ENCODE measurements at places on chromosomes 12 and 14.
A peak's percentile ranks its signal among the peaks of the same experiment; 100 is the strongest.

DNA sequence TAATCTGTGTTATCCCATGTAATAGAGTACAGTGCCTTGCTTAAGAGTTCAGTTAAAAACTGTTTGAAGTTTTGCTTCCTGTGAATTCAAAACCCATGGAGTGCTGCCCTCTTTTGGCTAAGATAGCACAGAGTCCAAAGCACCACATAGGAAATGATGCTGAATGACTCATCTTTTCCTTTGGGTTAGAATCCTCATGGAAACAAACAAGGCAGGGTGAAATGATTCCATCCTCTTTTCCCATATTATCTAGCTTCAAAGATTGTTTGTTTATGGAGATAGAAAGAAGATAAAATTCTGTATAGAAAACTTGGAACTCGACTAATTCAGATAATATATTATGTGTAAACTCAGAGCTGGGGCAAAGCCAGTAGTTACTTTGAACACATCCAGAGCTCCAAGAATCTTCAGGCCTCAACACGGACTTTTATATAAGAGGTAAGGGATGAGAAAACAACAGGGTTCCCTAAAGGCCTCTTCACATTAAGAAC, 87.4 kb downstream of the OTOGL start:
- DNase-seq: peak; percentile 90

GRCh38 chr14:56273155-56273554, 154.9 kb downstream of the PELI2 start:
- peak; percentile 15 for DNase-seq

- no peak for DNase-seq
These were observed 41.4 kb downstream of the KCNA1 start for GRCh38 chr12:4951083-4951482.

DNA sequence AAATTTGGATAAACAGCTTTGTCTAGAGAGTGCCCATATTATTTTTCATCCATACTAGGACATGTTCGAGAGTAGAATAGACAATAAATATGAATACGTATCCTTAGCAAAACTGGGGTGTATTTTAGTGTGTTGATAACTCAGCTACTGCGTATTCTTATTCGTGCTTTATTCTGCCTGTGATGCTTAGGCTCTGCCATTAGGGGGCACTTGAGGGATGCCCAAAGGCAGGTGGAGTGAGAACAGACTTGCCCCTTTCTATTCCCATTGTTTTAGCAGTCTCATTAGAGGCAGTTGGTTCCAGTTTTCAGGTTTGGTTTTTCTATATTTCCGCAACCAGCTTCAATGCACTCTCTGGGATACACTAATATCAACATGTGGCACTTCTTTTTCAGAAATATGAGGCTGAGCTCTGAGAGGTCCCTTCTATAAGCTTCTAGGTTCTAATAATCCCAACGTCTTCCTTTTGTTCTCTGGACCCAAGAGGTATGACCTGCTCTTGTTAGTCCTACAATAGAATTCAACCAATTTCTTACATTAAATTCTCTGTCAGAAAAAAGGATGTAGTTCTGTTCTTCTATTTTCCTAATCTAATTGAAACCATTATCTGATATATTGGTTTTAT, 985.7 kb upstream of the FBXO33 start:
- DNase-seq: no peak

DNA sequence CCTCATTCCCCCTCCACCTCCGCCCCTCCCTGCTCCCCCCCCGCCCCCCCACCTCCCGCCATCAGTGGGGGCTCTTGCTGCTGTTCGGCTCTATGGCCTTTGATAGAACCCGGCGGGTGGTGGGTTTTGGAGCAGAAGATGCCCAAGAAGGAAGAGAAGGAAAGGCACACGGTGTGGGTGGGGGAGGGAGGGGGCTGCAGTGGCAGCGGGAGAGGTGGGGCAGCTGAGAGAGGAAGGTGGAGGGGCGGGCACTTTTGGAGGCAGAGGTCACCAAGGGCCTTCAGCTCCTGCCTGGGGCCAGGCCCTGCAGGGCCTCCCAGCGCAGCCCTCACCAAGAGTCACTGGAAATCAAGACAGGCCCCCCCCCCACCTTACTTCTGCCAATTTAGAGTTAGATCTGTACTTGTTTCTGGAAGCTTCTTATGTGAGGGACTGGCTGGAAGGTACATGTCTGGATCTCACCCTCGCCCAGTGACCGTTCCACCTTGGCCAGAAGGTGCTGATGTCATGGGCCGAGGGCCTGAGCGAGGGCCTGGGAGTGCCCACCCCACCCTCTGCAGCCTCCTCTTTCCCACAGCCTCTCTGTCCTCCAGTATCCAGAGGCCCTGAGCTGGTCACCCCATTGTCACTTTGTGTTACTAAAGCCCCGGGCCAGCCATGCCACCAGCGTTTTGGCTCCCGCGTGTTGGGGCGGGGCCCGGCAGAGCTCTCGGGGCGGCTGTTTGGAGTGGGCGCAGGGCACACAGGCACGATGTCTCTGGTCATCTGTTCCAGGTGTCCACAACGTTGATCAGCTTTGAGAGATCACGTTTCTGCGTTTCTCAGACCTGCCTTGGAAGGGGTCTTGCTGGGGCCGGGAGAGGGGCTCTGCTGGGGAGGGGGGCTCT, 153.9 kb downstream of the KIF26A start:
- DNase-seq: no peak

DNA sequence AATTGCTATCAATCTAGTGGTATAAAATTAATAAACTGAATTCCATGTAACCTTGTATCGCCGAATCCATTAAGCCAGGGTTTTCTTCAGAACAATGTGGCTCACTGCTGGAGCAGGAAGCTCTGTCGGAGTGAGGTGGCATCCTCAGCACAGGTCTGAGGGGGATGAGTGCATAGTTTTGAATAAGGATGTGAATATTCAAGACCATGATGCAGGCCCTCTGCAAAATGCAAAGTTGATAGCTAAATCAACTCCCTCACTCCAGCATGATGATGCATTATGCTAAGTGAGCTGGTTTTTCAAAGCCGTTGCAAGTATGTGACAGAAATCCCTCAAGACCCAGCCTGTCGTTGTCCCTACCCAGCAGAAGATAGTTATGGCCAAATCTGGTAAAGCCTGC, 53.0 kb downstream of the TRIM9 start:
- DNase-seq: no peak

DNA sequence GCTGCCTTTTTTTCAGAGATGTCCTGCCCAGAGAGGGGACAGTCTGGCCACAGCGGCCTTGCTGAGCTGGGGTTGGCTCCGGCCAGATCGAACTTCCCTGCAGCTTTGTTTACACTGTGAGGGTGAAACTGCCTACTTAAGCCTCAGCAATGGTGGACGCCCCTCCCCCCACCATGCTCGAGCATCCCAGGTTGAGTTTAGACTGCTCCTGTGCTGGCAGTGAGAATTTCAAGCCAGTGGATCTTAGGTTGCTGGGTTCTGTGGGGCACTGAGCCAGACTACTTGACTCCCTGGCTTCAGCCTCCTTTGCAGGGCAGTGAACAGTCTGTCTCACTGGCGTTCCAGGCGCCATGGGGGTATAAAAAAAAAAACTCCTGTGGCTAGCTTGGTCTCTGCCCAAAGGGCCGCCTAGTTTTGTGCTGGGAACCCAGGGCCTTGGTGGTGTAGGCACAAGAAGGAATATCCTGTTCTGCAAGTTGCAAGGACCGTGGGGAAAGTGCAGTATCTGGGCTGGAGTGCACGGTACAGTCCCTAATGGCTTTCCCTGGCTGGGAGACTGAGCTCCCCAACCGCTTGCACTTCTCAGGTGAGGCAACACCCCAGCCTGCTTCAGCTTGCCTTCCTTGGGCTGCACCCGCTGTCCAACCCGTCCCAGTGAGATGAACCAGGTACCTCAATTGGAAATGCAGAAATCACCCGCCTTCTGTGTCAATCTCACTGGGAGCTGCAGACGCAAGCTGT, 79.1 kb downstream of the LRIG3 start:
- no peak for DNase-seq

- peak; percentile 73 for DNase-seq
These were observed 33.7 kb downstream of the CPM start for GRCh38 chr12:68899251-68899771.

DNA sequence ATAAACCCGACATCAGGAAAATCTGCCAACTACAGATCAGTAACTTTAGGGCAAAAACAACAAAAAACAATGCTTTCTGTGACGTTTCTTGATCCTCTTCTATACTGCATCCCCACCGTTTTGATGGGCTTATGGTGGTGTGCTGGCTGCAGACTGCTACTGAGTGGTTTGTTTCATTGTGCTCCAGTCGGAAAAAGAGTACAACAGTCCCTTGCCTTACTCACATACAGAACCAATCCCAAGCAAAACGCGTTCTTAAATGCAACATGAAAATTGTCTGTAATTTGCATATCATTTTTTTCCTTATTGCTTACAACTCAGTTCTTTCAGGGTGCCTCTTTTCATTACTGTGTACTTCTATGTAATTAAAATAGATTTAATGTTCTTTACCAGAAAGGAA, 2.3 kb downstream of the ETV6 start:
- DNase-seq: no peak

DNA sequence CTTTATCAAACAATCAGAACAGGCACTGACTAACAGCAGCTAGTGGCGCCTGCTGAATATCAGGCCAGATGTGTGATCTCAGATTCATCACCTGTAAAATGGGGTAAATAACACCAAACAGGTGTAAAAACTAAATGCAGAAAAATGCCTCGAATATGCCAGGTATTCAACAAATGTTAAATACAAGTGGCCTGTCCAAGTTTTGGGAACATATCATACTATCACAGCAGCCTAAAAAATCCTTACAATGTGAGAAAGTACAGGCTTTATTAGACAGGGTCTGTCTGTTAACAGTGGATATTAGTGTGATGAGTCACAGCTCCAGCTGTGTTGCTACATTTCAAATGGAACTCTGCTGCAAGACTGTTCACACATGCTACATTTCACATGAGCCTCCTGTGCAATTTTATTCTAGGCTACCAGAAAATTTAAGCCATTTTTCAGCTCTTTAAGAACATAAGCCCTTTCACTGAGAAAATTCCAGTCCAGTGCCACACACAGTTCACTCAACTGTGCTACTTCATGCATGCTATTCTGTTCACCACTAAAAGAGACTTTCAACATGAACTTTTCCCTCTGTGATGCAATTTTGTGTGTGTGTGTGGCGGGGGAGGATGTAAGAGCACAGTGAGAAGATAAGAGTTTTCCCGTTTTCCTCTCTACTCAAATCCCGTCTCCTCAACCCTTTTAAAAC, 56.7 kb downstream of the MSRB3 start:
- DNase-seq: peak; percentile 54

DNA sequence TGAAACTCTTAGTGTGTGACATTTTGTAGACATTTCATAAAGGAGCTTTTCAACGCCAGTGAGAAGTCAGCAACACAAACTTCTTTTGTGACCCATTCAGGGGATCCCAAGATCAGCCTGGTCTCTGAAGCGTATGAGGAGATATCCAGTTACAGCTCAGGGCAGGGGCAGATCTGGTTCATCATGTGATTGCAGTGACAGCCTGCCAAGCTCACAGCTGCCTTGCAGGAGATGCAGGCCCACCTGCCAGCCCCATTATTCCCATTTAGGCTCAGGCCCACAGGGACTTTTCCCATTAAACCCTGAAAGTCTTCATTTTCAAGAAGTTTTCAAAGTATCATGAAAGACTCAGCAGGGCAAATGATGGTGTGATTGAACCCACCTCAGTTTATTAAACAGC, 38.3 kb downstream of the SRGAP1 start:
- DNase-seq: no peak

DNA sequence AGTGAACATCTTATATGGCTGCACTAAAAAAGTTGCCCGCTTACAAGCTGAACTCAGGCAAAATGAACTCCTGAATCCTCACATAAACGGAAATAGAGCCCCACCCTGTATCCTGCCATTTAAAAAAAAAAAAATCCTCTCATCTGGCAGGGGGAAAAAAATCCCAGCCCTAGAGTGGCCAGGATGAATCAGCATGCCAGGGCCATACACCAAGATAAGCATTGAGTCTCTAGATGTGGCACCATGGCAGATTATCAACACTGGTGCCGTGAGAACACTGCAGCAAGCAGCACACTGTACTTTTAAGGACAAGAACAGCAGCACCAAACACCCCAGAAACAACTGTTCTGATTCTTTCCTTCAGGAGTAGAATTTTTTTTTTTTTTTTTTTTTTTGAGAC, 65.5 kb downstream of the RASSF3 start:
- DNase-seq: no peak

DNA sequence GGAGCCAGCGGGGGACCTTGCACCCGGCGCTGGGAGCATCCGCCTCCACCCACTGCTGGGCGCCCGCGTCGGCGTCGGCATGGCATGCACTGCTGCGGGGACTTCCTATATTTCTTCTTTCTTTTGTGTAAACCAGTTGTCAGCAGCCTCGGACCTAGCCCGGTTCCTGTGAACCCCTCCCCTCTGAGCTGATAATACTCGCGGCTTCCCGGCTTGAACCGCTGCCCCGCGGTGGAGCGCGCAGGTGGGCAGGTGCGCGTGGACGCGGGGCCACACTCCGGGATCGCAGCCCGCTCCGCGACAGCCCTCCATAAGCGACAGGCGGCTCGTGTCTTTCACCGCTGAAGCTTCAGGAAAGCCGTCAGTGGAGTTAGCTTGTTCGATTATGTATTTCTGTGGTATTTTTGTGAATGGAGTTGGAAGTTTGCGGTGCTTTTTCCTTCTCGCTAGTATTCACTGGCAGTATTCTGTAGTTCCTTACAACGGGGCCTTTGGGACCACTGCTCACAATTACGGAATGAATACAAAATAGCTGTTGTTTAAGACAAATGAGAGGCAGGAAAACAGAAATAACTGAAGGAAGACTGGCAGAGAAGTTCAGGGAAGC, 870 bp downstream of the BMAL2 start:
- DNase-seq: no peak

DNA sequence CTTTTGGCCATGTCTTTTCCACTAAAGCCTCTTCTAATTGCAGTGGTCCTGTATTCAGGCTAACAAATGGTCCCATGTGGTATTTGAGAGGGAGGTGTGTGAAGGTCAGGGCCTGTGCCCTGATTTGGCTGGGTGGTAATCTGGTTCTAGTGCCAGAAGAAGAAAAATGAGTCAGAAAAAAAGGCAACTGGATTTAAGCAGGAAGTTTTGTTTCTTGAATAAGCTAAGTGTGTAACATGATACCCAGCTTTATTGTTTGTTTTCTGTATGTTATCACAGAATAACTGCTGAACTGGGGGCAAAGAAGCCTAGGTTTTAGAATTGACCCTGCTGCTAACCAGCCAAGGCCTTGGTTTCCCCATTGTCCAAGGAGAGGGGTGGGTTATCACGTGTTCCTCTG, 134.0 kb downstream of the ANO6 start:
- no peak for DNase-seq

DNA sequence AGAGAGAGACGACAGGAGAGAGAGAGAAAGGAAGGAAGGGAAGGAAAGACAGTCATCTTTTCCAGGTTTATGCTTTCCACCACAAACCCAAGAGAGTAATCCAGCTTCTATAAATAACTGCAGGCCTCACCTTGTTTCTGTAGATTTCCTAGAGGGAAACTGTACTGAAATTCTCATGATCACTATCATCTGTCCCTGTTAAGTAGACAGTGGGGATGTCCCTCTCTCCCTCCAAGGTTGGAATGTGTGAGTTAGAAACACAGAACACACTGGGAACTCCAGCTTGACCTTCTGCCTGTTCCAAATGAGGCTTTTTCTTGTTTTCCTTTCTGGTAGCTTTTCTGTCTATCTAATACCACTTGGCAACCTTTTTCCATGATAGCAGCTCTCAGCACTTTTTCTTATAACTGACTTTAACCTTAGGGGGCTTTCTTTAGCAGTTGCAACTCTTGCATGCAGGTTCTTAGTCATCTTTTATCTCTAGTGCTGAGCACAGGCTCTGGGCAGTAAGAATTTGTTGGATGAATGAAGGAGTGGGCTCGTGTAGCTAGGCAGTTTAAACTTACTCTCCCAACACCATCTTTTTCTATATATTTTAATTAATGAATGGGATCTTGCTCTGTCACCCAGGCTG, 22.8 kb upstream of the FBXO33 start:
- no peak for DNase-seq

- no peak for DNase-seq
These were observed 154.1 kb upstream of the ATP2B1 start for GRCh38 chr12:89862511-89863445.

Measured in AG09319 (cell line).